ENCODE measurements at places on chromosomes 12 and 14. TPM values are rescaled to one million over a fixed set of nuclear protein-coding genes. Genes with fewer than 3 reads are reported as not detected.

The MIP gene
- total RNA-seq, result not detected

The HOXC5 gene
- total RNA-seq, result not detected

The STXBP6 gene
- total RNA-seq, result not detected

The SLCO1B1 gene
- total RNA-seq, result not detected

The STAC3 gene
- total RNA-seq, result 1.0 TPM

The NTF3 gene
- total RNA-seq, result not detected

The KLHDC1 gene
- 1.6 TPM for total RNA-seq

The CLEC1A gene
- total RNA-seq, result 22.5 TPM

The ACTR10 gene
- 67.3 TPM for total RNA-seq

The SAMD15 gene
- 1.1 TPM for total RNA-seq

The FOXG1 gene
- not detected for total RNA-seq

The BTBD6 gene
- total RNA-seq, result 63.1 TPM

The PIANP gene
- 0.14 TPM for total RNA-seq

The CLEC2A gene
- total RNA-seq, result not detected

The ZNF219 gene
- total RNA-seq, result 12.8 TPM

The ADAM20 gene
- total RNA-seq, result 0.44 TPM

The FIGNL2 gene
- 2.5 TPM for total RNA-seq

The SHMT2 gene
- total RNA-seq, result 148 TPM

The RASSF9 gene
- 2.3 TPM for total RNA-seq

The POLE2 gene
- total RNA-seq, result 16.4 TPM

The FAM222A gene
- total RNA-seq, result 1.7 TPM

The RPS6KL1 gene
- 23.8 TPM for total RNA-seq

The TAS2R30 gene
- 3.7 TPM for total RNA-seq

The SERPINA5 gene
- not detected for total RNA-seq

The CDKL1 gene
- total RNA-seq, result 9.7 TPM

The TAPBPL gene
- 9.9 TPM for total RNA-seq

The SLC5A8 gene
- total RNA-seq, result not detected

The EML5 gene
- total RNA-seq, result 0.09 TPM

The CPNE6 gene
- total RNA-seq, result not detected

The ACSM4 gene
- total RNA-seq, result not detected

The PPP2R5C gene
- total RNA-seq, result 83.6 TPM

The BDKRB2 gene
- 0.39 TPM for total RNA-seq

The LMNTD1 gene
- total RNA-seq, result not detected

The NDRG2 gene
- not detected for total RNA-seq

The ADAMTS20 gene
- not detected for total RNA-seq

The CCDC88C gene
- total RNA-seq, result 29.6 TPM

The P2RX2 gene
- total RNA-seq, result not detected

The LBHD2 gene
- total RNA-seq, result not detected

The DHH gene
- total RNA-seq, result 3.9 TPM

The CACNA2D4 gene
- 0.51 TPM for total RNA-seq

The TPPP2 gene
- not detected for total RNA-seq

The AQP6 gene
- total RNA-seq, result not detected

The CLEC9A gene
- not detected for total RNA-seq

The OASL gene
- not detected for total RNA-seq

The CCDC177 gene
- total RNA-seq, result not detected

The RNU4-1 gene
- total RNA-seq, result 7,155 TPM

The ENDOU gene
- not detected for total RNA-seq

The DAD1 gene
- total RNA-seq, result 304 TPM

The PUS7L gene
- total RNA-seq, result 11.4 TPM

The TNFAIP2 gene
- 37.5 TPM for total RNA-seq

The RPL10L gene
- total RNA-seq, result not detected

The CAPZA3 gene
- not detected for total RNA-seq

The PSMC1 gene
- 129 TPM for total RNA-seq

The KCNJ8 gene
- total RNA-seq, result not detected

The KLHL33 gene
- total RNA-seq, result not detected

The OAS3 gene
- total RNA-seq, result 19.8 TPM

The KRT77 gene
- total RNA-seq, result not detected

The DLK1 gene
- total RNA-seq, result not detected
